HFF-Myc (cell line): ENCODE measurements at places on chromosomes 7 and 10.

- DNase-seq = no peak
Observed at GRCh38 chr7:32155712-32156111, 85.5 kb upstream of the PDE1C start.

DNA sequence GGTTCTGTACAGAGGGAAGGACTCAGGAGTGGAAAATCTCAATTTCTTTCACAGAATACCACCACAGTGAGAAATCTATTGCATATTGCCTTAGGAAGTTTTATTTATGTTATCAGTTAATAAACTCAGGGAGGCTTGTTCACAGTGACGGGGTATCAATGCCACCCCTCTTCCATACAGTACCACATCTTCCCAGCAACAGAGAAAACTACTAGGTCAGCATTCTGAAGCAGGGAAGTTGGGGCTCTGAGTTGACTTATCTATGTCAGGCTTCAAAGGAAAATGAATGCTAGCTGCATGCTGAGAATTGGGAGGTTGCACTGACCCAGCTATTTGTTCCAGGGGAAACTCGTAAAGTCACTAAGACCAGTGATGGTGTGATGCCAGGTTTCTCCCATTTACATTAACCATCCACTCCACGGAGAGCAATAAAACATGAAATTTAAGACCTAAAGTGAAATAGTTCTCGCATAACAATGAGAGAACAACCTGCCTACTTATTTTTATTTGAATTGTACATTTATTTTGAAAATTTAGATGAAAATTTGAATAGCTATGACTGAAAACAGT is 266.7 kb downstream of the RNLS start:
- DNase-seq = no peak

DNA sequence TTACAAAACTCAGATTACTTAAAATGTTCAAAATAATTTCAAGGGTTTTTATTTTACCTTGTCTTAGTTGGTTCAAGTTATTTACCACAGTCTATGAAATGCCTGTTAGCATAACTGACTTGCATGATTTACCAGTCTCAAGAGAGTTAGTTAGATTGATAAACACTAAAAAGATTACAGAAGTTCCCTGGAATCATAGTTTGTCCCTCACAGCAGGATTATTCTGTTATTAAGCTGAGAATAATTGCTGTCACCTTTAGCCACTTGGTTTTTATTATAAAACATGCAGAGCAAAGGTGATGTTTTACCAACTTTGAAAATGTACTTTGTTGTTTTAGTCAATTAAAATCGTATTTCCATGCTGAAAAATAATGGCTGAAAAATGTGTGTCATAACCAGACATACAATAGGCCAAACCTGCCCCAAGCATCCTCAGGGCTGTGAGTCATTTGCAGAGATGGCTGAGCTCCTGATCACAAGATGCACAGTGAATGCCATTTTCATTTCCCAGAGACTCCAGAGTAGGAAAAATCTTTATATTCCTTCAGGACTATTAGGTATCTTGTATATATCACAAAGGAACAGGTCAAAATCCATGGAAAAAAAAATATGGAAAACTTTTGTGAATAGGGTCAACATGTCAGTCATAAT is 87.8 kb upstream of the DKK1 start:
- DNase-seq = no peak

DNA sequence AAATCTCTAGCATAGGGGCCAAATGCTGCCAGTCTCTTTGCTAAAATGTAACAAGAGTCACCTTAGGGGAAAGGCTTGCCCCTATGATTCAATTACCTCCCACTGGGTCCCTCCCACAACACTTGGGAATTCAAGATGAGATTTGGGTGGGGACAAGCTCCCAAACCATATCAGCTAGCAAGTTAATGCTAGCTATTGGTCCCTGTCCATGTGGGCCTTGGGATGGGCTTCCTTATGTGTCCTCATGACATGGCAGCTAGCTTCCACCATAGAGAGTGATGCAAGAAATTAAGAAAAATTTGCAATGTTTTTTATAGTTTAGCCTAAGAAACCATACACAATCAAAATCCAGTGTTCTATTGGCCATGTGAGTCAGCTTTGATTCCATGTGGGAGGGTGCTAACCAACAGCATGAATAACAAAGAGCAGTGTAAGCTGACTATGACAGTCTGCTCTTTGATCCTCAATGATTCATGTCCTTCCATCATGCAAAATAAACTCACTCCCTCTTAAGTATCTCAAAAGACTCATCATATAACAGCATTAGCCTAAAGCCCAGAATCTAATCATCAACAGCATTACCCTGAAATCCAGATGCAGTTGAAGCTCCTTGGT is 21.7 kb upstream of the ZNF365 start:
- DNase-seq = peak; percentile 7

- DNase-seq = no peak
Observed at GRCh38 chr10:13402021-13402420, 53.9 kb upstream of the SEPHS1 start.

DNA sequence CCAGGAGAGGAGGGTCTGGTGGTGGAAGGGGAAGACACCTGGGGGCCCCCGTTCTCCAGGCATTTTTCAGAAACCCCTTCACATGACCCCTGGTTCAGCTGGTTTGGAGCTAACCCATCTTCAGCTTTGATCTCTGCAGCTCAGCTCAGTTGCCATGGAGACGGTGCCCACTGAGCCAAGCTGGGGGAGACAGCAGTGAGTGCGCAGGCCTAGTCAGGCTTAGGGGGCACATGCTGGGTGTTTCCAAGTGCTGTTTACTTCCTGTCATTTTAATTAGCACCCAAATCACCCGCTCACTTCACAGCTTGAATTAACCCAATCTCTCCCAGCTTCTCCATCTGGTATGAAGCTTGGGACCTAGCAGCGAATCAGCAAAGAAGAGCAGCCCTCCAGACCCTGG is 9.0 kb downstream of the SPOCK2 start:
- no peak for DNase-seq

GRCh38 chr10:7153750-7154149 is 257.1 kb downstream of the SFMBT2 start:
- no peak for DNase-seq

- peak; percentile 55 for DNase-seq
Observed at GRCh38 chr7:79452032-79452494, 1.4 kb downstream of the MAGI2 start.

DNA sequence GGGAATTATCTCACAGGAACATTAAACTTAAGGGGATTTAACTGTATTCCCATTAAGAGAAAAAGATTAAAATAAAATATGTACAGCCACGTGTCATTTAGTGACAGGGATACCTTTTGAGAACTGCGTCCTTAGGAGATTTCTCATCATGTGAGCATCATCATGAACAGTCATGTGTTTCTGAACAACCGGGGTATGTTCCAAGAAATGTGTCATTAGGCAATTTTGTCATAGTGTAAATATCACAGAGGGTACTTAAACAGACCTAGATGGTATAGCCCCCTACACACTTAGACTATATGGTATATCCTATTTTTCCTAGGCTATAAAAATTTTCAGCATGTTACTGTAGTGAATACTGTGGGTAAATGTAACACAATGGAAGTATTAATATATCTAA is 840.3 kb downstream of the CNTNAP2 start:
- no peak for DNase-seq
